Activated CD4-positive, alpha-beta T cell treated with anti-CD3 and anti-CD28 coated beads for 36 hours (primary cell): ENCODE measurements at places on chromosomes 7 and 10. TPM values are rescaled to one million over a fixed set of nuclear protein-coding genes. Genes with fewer than 3 reads are reported as not detected.

The LGI1 gene
- not detected for total RNA-seq

The GIMAP8 gene
- total RNA-seq: 9.6 TPM

DNA sequence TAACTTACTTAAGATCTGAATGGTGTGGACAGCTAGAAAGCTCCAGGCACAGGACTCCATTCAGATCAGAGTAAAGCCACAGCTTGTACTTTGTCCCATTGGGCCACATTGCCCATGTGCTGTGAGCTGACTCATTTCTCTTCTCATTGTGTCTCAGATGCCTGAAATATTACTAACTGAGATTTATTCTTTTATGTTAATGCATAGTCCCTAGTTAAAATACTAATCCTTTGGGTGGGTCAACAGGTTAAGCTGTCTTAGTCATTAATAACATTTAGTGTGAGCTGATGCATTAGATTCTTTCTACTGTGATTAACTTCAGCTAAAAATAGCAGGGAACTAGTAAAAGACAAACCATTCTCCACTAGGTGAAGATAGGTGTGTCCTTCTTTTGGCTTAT lies 104.7 kb upstream of the ARMC3 start:
- DNase-seq: no peak

GRCh38 chr10:60175441-60175971 lies 214.2 kb downstream of the ANK3 start:
- no peak for DNase-seq

- DNase-seq: no peak
These were observed 189.5 kb downstream of the ANK3 start for GRCh38 chr10:60200012-60200681.

DNA sequence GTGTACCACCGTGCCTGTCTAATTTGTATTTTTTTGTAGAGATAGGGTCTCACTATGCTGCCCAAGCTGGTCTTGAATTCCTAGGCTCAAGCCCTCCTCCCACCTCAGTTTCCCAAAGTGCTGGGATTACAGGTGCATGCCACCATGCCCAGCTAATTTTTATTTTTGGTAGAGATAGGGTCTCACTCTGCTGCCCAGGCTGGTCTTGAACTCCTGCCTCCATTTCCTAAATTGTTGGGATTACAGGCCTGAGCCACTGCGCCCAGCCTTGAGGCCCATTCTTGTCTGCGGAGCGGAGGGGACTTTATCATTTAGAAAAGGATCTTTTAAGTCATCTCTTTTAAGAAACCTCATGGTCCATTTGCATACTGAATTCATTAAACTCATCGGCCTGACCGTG lies 221.4 kb upstream of the SH2B2 start:
- DNase-seq: no peak

DNA sequence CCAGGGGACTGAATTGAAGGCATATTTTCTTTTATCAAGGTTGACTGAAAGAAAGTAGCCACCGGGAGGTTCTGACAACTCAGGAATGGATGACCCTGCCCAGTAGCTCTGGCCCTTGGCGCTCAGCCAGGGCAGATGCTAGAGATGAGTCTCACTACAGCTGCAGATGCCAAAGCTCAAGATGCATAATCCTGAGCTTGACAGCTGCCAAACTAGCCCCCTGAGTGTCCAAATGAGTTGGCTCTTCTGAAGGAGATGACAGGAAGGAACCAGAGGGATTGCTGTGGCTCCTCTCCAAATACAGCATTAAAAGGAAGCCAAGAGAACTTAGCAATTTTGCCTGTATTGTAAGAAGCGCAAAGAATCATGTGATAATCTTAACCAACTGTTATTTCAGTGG lies 78.4 kb downstream of the NXPH1 start:
- DNase-seq: no peak

DNA sequence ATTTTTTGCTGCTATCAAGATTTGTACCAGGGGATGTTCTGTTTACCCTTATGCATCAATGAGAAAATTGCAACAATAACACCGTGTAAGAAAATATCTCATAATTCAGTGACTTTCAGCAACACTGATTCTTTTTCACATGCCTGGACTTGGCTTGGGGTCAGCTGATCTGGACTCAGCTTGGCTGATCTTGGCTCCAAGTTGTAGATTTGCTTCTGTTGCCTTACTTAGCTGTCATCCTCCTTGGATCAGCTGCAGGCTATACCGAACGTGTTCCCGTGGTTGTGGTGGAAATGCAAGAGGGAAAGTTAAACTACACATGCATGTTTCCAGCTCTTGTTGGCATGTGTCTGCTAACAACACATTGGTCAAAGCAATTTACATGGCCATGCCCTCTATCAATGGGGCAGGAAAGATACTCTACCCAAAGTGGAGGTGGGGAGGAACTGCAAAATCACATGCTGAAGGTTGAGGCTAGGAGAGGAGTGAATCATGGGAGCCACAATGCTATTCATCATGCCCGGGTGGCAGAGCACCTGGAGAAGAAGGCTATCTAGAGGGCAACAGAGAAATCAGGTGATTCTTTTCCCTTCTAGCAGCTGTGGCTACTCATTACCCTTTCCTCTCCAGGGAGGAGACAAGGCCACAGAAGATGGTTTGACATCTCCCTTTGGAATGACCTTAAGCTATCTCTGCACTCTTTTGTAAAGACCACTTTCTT lies 1276.3 kb upstream of the AUTS2 start:
- DNase-seq: no peak
